Stimulated activated CD4-positive, alpha-beta T cell treated with anti-CD3 and anti-CD28 coated beads, Interleukin-1b, Interleukin-23, amount 100 ng/mL, for 4 hours (primary cell): ENCODE measurements at places on chromosomes 5 and 9.
A peak's percentile ranks its signal among the peaks of the same experiment; 100 is the strongest.

GRCh38 chr5:130526708-130527107, 622.4 kb downstream of the CHSY3 start:
- no peak for DNase-seq

- DNase-seq: no peak
Observed at GRCh38 chr9:89167788-89168187, 10.8 kb downstream of the SHC3 start.

GRCh38 chr9:36968574-36969215, 65.4 kb downstream of the PAX5 start:
- DNase-seq: no peak

- DNase-seq: peak; percentile 45
Observed at GRCh38 chr9:136544548-136544963, 1.3 kb downstream of the NOTCH1 start.

GRCh38 chr5:54162184-54162583, 148.2 kb downstream of the ARL15 start:
- no peak for DNase-seq

GRCh38 chr5:52468976-52469375, 318.7 kb upstream of the ITGA1 start:
- DNase-seq: no peak

GRCh38 chr5:54360089-54360488, 49.7 kb upstream of the ARL15 start:
- DNase-seq: no peak

GRCh38 chr9:131633491-131634031, 88.2 kb downstream of the PRRT1B start:
- DNase-seq: no peak

DNA sequence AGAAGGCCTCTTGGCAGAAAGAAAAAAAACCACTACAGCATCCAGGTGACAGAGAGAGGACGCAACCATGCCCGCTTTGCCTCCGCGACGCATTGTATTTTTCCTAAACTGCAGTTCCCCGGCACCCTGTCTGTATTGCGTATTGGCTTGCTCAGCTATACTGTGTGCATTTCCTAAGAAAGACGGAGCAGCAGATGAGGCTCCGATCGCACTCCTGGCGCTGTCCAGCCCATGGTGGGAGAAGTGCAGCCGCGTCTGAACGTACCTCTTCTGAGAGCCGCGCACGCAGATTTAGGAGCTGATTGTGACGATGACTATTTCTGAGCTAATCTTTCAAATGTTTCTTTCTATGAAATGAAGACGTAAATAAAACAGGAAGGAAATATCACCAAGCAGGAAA, 366.5 kb downstream of the IRX1 start:
- DNase-seq: no peak

DNA sequence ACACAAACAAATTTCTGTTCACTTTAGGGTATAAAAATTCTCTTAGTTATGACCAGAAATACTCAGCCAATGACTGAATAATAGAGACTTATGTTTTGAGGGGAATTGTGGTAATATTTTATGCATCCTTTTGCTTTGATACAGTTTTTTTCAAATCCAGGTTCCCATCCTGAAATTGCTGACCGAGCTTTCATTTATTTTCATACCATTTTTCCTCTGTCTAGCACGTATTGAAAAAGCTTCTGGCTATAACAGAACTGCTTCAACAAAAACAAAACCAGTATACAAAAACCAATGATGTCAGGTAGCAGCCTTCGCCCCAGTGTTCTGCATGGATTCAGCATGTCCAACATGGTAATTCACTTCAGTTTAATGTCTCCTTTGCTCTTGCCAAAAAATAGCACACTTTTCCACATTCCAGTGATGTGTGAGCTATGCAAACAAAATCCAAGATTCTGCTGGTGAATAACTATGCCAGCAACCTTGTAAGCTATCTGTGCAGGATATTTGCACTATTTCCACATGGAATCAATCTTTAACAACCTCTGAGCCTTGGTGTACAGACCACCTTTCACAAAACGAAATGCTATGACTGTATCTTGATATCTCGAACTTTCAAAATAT, 22.0 kb downstream of the CCNH start:
- DNase-seq: no peak

- no peak for DNase-seq
Observed at GRCh38 chr5:134798468-134798867, 39.9 kb downstream of the DDX46 start.

DNA sequence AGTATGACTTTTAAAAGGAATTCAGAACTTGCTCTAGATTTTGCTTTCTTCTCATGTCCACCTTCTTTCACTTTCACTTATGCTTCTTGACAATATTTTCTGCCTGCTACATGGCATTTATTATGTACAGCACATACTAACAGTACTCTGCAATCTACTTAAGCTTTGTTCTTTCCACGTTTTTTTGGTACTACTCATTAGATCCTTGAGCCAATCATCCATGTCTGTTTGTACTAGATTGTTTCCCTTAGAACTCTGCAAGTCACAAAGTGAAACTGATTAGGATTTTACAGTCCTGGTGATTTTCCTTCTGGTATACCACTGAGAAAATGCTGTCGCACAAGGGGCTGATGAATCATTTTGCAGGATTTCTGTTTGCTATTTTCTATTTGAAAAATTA, 78.3 kb downstream of the PARP8 start:
- DNase-seq: no peak

DNA sequence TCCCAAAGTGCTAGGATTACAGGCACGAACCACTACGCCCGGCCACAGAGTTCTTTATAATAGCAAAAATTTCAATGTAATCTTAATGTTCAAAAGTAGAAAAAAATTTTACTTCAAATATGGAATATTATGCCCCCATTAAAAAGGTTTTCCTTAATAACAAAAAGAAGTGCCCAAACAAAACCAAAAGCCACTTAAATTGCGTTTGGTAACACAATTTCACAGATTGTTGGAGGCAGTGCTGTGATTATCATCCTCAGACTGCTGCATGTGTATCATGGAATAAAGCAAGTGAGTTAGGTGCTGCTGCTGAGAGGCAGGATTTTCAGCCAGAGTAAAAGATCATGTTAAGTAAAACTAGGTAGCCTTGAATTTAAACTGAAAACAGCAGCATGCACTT, 132.7 kb downstream of the COL23A1 start:
- no peak for DNase-seq

DNA sequence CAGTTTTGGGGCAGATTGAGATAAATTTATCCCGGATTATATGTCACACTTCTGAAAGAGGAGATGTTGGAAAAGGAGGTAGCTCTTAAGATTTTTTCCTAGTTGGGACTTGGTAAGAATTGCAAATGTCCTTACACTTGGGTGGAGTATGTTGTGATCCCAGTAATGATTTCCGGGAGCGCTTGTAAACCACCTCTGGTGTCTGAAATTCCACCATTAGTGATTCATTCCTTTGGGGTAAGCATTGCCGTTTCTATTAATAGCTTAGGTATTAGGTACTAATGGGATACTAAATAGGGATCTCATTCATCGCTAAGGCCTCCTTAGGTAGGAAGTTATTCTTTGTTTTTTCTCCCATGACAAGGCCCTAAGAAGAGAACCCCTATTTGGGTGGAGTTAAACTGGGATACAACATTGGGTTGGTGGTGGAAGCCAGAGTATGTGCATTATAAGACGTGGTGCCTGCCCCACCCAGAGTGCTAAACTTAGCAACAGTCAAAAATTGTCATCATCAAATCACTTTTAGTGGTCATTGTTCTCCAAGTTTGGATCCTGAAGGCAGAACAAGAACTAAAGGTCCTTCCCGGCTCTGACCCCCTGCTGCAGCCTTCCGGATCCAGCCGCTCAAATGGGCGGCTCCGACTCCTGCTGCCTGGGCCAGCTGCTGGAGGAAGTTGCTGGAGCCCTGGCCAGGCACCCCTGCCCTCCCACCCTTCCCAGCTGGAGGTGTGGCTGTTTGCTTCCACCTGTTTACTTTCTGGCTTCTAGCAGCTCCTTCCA, 31.7 kb upstream of the DAB2IP start:
- DNase-seq: no peak

DNA sequence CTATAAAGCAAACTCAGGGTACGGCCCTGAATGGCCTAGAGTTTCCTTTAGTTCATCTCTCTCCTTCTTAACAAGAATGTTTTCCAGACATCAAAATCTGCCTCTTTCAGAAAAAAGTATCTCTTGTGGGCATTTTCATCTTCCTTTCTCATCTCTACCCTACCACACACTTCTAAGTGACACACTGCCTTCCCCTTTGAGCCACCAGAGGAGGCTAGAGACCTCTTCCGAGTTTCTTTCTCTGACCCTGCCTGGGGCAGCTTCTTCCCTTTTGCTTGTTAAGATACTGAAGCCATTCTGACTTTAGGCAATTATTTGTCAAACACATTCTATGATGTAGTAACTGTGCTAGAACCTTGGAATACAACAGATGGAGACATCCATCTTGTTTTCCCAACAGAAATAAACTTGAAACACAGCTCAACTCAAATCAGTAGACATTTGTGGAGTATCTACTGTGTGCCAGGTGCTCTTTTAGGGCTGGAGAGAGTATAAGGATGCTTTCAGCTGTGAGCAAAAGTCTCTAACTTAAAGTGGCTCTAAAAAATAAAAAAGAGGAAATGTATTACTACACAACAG, 8.6 kb upstream of the SV2C start:
- no peak for DNase-seq

- DNase-seq: no peak
Observed at GRCh38 chr5:80225189-80225933, 30.5 kb downstream of the SERINC5 start.

DNA sequence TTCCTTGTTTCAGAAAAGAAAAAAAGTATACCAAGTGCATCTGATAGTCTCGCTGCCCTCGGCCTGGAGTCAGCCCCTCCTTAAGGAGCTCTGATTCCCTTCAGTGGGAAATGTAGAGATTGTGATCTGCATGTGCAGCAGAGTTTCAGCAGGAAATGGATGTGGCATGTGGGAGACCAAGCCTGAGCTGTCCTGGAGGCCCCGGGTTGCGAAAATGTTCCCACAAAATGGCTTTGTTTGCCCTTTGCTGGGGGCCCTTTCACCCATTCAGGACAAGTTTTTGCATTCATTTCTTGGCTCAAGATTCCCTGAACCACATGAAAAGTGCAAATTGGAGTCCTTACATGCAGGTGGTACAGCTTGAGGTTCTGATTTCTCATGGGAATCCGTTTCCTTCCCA, 230.9 kb downstream of the GADD45G start:
- DNase-seq: no peak

GRCh38 chr9:38437193-38437823, 13.1 kb upstream of the IGFBPL1 start:
- DNase-seq: no peak

DNA sequence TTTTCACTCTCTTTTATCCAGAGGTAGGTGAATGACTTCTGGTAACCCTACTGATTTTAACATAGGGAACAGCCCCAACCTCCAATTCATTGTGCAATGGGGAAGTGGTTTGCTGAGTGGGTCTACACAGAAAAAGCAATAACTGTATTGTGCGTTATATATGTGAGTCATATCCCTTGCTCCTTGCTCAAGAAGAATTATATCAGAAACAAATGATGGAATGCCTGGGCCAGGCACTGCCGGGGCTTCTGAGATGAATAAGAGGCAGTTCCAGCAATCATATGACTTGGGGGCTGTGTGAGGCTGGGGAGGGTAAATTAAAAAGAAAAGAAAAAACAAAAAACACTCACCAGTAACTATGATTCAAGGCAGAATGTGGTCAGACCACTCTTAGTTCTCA, 79.2 kb upstream of the ABCA1 start:
- DNase-seq: no peak

DNA sequence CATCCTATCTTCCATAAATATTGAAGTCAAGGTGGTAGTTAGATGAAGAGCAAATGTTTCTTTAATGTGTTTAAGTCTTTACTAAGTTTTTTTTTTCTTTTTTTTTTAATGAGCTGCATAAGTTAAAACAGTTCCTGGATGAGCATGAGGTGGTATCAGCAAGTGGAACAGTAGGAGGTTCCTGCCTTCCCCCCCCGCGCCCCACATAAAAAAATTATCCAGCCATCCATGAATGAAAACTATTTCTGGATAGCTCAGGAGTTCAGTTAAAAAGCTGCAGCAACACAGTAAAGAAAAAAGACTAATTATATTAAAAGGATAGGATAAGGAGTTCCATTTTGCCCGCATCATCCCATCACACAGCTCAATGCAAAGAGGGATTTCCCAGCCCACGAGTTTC, 349.5 kb downstream of the CDH18 start:
- no peak for DNase-seq

- no peak for DNase-seq
Observed at GRCh38 chr9:4691795-4692194, 12.4 kb downstream of the CDC37L1 start.

- DNase-seq: no peak
Observed at GRCh38 chr9:33795281-33795680, at the start of gene PRSS3. Gene PRSS3 (plus strand): TSS chr9:33795561. CDS start chr9:33795574, 13 bp downstream.

DNA sequence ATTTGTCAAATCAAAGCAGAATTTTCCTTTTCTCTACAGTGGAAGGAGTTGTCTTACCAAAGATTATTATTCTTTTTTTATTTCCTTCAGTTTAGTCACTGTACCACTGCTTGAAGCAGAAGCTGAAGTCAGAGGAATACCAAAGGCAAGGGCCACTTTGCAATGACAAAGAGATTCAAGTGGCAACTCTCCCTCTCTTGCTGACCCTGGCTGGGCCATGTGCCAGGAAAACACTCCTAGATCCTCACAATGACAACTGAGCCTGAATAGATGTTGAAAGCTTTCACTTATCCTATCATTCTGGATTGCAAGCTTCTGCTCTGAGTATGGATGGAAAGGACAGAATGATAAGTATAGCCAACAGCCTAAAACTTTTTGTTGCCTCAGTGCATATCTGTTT, 618.3 kb downstream of the NR2F1-AS1 start:
- no peak for DNase-seq

GRCh38 chr9:122179690-122180074, 20.0 kb downstream of the MORN5 start:
- no peak for DNase-seq

DNA sequence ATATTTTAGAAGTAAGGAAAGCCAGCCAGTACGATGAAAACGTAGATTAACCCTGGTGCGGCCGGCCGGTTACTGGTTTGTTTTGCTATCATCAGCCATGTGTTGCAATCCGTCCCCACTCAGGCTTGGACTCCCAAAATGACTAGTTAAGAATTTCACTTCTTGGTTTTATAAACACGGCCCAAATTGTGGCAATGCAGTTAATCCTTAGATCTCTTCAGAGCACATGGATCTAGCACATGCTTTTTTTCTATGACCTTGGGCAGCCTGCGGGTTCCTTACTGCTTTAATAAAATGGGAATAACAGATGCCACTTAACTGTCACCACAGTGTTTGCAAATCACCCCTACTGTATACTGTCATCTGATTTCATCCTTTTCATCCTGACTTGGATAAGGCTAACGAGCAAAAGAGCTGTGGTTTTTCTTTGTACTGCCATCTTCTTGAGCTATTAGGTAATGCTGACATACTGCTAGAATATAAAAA, 1.5 kb downstream of the NDFIP1 start:
- DNase-seq: no peak

DNA sequence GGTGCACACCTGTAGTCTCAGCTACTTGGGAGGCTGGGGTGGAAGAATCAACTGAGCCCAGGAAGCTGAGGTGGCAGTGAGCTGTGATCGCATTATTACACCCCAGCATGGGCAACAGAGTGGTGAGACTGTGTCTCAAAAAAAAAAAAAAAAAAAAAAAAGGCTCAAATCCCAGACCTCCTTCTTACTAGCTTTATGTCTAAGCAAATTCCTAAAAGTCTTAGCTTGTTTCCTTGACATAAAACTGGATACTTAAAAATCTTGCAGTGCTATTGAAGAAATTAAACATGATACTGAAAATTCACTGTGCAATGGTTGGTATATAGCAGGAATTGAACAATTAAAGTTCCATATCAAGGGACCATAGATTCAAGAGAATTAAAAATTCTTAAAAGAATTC, 45.0 kb downstream of the PCDHGC5 start:
- no peak for DNase-seq
